ENCODE measurements at places on chromosomes 13 and 19. TPM values are rescaled to one million over a fixed set of nuclear protein-coding genes. Genes with fewer than 3 reads are reported as not detected.

LRRC63 gene
- not detected for total RNA-seq

WASF3 gene
- total RNA-seq = 18.5 TPM

FCAR gene
- 1.4 TPM for total RNA-seq

ATP12A gene
- not detected for total RNA-seq

PSG3 gene
- total RNA-seq = not detected

KLK1 gene
- total RNA-seq = not detected

EPSTI1 gene
- total RNA-seq = 10.9 TPM

ONECUT3 gene
- not detected for total RNA-seq

SERP2 gene
- 6.0 TPM for total RNA-seq

ZNF560 gene
- not detected for total RNA-seq

DNA sequence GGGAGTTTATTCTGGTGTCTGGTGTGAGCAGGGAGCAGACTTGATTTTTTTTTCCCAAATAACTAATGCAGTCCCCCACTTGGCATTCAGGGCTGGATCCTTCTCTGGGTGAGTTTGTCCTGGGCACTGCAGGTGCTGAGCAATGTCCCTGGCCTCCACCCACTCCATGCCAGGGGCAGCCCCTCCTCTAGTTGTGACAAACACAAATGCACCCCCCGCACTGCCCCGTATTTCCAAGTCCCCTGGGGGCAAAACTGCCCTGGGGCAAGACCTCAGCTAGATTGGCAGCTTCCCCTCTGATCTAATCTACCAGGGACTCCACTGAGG, 6.4 kb downstream of the MOB3A start:
- no peaks in the 10 kb centered on the region for H3K27me3 ChIP-seq
- no peak overlapping the region for H3K4me3 ChIP-seq
- peak overlapping the region; percentile 91 for H3K27ac ChIP-seq
- DNase-seq = no peak
- H3K4me1 ChIP-seq = peaks cover 96% of the 10 kb centered on the region

GRCh38 chr13:44174769-44175425, 198.7 kb upstream of the SERP2 start:
- H3K4me3 ChIP-seq = no peak overlapping the region
- peaks cover 10% of the 10 kb centered on the region for H3K4me1 ChIP-seq
- peak; percentile 88 for DNase-seq

DNA sequence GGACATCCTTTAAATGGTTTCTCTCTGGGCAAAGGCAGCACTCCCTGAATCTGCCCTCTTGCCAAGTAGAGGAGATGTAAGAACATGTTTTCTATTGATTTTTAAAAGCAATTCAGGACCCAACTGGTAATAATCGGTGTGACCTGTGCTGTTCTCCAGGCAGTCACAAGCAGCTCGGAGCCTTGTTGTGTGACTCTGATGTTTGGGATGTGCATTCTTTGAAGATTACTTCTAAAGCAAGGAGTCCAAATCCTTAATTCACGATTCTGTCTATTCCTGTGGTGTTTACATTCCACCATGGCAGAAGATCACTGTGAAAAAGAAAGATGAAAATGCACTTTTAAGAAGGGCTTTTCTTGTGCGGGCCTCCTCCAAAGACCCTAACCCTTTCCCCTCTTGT, 122.3 kb upstream of the ZNF536 start:
- DNase-seq = no peak
- H3K27me3 ChIP-seq = no peaks in the 10 kb centered on the region
- no peaks in the 10 kb centered on the region for H3K36me3 ChIP-seq
- no peak overlapping the region for H3K4me3 ChIP-seq
- no peaks in the 10 kb centered on the region for H3K4me1 ChIP-seq
- H3K27ac ChIP-seq = no peak overlapping the region

DNA sequence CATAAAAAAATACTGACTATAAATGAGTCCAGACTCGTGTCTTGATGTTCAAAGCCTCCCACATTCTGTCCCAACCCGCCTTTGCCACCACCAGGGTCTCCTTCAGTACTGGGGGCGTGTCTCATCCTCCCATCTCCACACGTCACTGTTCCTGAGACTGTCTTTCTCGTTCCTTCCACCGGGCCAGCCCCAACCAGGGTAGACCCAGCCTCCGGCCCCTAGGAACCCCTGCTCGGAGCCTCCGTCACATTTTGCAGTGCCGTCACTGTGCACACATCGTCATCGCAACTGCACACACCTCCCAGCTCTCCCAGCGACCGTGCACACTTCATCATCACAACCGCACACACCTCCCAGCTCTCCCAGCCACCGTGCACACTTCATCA, 73.4 kb downstream of the SPACA7 start:
- no peak overlapping the region for H3K27ac ChIP-seq
- H3K4me3 ChIP-seq = no peak overlapping the region
- no peaks in the 10 kb centered on the region for H3K36me3 ChIP-seq
- DNase-seq = no peak
- H3K27me3 ChIP-seq = peaks cover 7% of the 10 kb centered on the region

- peaks cover 4% of the 10 kb centered on the region for H3K27me3 ChIP-seq
- H3K4me3 ChIP-seq = no peak overlapping the region
- H3K27ac ChIP-seq = no peak overlapping the region
- H3K4me1 ChIP-seq = no peaks in the 10 kb centered on the region
Measured at GRCh38 chr13:54185785-54186184, 1157.2 kb downstream of the OLFM4 start.

DNA sequence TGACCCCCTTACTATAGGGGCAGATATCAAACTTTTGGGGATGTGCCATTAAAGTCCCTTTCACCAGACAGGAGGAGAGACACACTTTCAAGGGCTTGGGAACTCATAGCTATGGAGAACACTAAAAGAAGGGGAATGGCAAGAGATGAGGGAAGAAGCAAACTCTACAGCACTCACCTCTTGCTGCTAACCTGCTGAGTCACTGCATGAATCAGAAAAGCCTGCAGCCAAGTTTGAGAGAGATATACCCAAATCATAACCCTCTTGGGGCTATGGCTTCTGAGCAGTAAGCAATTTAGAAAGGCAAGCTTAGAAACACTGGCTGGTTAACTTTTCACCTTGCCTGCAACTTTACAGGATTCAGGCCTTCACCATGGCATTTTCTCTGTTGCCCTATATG, 1028.0 kb downstream of the UQCRFS1 start:
- no peak for DNase-seq
- H3K27me3 ChIP-seq = no peaks in the 10 kb centered on the region
- no peak overlapping the region for H3K27ac ChIP-seq
- H3K36me3 ChIP-seq = no peaks in the 10 kb centered on the region
- no peaks in the 10 kb centered on the region for H3K4me1 ChIP-seq

DNA sequence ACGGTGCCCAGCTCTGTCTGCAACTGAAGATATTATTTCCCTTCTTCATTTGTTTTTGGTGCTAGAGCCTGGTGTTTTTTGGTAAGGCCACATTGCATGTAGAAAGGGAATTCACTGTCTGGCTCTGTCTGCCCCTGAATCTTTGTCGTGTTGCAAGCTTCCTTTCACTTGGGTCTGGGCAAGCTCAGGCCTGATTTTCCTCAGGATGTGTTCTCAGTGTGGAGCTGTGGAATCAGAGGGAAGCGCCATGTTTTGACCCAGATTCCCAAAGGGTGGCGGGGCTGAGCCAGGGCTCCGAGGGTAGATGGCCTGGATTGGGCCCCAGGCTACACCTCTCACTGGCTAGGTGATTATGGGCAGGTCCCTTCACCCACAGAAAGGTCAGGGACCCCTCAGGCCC, 8.6 kb downstream of the PRKCSH start:
- H3K4me3 ChIP-seq = no peak overlapping the region
- no peaks in the 10 kb centered on the region for H3K27me3 ChIP-seq
- DNase-seq = no peak
- no peak overlapping the region for H3K27ac ChIP-seq
- peaks cover 97% of the 10 kb centered on the region for H3K36me3 ChIP-seq

- DNase-seq = no peak
- H3K27ac ChIP-seq = no peak overlapping the region
- no peaks in the 10 kb centered on the region for H3K4me1 ChIP-seq
- no peak overlapping the region for H3K4me3 ChIP-seq
- no peaks in the 10 kb centered on the region for H3K36me3 ChIP-seq
Measured at GRCh38 chr13:30718661-30719524, 16.4 kb upstream of the ALOX5AP start.

- H3K4me3 ChIP-seq = no peak overlapping the region
- no peaks in the 10 kb centered on the region for H3K36me3 ChIP-seq
- H3K4me1 ChIP-seq = peaks cover 22% of the 10 kb centered on the region
- DNase-seq = no peak
Measured at GRCh38 chr13:41655997-41656396, 198.6 kb downstream of the RGCC start.

DNA sequence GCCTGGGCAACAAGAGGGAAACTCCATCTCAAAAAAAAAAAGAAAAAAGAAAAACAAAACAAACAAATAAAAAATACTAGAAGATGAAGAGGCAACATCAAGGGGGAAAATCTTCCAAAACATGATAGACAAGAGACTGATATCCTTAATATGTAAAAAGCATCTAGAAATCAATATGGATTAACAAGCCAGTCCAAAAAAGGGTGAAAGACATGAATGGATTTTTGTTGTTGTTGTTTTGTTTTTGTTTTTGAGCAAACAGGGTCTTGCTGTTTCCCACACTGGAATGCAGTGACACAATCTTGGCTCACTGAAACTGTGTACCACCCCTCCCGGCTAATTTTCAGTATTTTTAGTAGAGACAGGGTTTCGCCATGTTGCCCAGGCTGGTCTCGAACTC, 4.0 kb upstream of the TINCR start:
- H3K27ac ChIP-seq = no peak overlapping the region
- no peaks in the 10 kb centered on the region for H3K36me3 ChIP-seq
- DNase-seq = no peak
- peaks cover 9% of the 10 kb centered on the region for H3K27me3 ChIP-seq
